Myocyte (in vitro differentiated cells): ENCODE measurements at places on chromosomes 7 and 10. TPM values are rescaled to one million over a fixed set of nuclear protein-coding genes. Genes with fewer than 3 reads are reported as not detected.

GRCh38 chr7:19293431-19293830 is 148.2 kb upstream of the FERD3L start:
- no peak for DNase-seq

DNA sequence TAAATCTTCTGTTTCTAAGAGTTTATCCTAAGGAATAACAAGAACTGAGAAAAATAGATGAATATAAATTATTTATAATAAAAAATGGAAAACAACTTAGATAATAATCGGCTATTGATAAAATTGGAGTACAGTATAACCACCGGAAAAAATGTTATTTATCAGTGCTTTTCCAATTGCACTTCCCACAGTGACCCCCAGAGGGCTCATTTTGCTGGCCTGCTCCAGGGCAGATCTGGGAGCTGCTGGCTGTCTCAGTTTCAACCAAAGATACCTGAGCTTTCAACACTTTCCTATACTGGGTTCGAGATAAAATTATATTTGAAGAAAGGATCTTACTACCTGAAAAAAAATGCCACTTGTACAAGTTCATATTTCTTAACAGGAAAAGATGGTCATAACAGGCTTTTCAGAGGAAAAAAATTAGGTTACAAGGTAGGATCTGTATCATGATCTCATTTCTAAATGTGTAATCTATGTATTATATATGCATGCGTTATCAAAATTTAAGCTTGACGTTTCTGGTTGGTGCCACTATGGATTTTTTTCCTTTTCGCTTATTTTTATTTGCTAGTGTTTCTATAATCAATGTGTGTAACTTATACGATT is 165.7 kb downstream of the NPSR1 start:
- peak; percentile 75 for DNase-seq

DNA sequence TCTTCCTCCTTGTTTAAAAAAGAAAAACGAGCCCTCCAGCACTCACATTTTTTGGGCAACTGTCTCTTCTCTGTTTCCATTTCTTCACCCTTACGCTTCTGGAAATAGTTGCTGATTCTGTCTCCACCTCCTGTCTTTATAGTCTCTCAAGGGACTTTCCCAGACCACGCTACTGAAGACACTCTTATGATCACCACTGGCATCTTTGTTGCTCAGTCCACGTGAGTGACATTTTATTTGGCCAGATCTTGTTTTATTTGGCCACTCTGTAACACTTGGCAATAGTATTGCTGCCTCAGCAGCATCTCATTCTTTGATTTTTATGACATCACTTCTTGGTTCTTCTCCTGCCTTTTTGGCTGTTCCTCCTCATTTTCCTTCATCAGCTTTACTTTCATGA is 21.6 kb upstream of the NME8 start:
- no peak for DNase-seq

GRCh38 chr7:105796365-105796764 is 80.0 kb downstream of the ATXN7L1 start:
- DNase-seq = peak; percentile 71

DNA sequence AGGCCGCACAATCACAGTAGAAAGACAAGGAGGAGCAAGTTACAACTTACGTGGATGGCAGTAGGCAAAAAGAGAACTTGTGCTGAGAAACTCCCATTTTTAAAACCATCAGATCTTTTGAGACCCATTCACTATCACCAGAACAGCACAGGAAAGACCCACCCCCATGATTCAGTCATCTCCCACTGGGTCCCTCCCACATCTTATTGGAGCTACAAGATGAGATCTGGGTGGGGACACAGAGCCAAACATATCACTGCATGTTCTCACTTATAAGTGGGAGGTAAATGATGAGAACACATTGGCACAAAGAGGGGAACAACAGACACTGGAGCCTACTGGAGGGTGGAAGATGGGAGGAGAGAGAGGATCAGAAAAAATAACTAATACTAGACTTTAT is 32.4 kb downstream of the NOLC1 start:
- DNase-seq = no peak

DNA sequence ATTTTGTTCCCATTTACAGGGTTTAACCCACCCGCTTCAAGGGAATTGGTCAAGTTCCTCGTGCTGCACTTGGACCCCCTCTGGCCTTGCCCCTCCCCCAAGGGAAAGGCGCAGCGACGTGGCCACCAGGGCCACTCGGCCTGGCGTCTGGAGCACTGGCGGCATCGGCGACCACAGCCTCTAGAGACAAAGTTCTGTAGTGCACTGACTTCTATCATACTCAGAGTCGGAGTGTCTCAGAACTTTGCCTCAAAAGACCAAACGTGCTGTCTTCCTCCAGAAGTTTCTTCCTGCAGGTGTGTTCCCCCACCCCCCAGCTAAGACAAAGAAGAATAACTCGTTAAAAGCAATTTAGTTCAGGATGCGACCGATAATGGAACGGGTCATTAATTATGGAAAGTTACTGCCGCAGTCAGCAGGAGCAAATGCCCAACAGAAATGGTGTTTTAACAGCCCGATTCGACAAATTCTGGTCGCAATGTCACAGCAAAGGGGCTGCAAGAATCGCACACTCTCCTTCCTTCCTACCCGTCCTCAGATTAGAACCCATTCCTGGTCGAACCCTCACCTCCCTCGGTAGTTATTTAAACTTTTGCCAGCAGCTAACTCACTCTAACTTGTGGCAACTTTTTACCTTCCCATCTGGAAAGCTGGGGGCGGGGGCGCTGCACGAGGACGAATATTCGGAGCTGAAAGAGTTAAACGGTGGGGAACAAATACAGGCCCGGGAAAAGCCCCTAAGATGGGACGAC is 202.1 kb upstream of the NFE2L3 start:
- DNase-seq = no peak

GRCh38 chr10:131968949-131969348 is 12.8 kb downstream of the BNIP3 start:
- DNase-seq = no peak

- no peak for DNase-seq
Measured at GRCh38 chr7:74138334-74138867, 35.8 kb upstream of the EIF4H start.

IFIT1B gene
- total RNA-seq = not detected in 2 replicates

OR2A42 gene
- not detected in 2 replicates for total RNA-seq

OR2A1 gene
- total RNA-seq = not detected in 2 replicates
